ENCODE measurements at places on chromosomes 12 and 14. TPM values are rescaled to one million over a fixed set of nuclear protein-coding genes. Genes with fewer than 3 reads are reported as not detected.

DNA sequence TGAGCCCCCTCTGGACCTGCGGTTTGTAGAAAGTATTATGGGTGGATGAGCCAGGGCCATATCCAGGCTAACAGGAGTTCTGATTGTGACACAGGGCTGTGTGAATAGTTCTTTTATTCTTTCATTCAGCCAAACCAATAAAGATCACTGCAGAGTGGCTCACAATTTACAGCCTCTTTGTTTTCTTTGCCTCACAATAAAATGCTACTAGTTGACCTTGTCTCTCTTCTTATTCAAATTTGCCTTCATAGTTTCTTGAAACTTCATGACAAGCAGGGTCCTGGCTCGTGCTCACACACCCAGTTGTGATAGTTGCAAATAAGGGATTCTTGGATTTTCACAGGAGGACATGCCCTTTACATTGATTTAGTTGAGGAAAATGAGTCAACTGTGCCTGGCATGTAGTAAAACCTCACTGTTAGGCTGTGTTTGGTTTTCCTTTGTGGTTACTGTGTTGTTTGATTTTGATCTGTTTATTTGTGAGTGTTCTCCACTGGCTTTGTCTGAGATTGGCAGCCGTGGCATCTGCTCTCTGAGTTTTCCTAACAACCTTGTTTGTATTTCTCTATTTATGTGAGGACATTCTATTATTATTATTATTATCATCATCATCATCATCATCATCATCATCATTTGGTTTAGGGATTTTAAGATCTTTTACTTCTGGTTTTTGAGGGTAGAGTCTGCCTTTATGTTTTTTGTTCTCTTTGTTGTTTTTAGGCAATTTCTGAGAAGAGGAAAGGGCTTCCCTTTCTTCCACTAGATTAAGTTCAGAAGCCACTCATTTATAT is 2.7 kb upstream of the KRT6B start:
- DNase-seq, result no peak

DNA sequence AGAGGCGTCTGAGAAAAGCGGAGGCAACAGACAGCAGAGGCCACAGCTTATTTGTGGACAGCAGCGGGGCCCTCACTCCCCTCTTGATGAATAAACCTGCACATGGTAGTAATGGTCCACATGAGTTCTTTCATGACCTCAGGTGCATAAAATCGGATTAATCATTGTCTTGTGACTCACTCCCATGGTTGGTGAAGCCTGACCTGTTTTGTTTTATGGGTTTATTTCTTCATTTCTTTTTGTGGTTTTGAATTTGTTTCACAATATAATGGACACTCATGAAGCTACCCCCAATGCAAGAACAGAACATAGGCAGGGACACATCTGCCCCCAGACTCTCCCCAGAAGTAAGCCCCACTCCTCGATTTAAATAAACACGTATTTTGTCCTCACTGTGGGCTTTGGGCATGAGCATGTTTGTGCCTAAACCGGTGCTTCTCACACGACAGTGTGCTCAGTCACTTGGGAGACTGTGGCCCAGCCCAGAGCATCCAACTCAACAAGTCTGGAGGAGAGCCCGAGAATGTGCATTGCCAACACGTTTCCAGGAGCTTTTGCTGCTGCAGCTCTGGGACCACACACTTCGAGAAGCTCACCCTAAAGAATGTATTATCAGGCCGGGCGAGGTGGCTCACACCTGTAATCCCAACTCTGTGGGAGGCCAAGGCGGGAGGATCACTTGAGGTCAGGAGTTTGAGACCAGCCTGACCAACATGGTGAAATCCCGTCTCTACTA is 116.1 kb downstream of the SCARB1 start:
- DNase-seq, result peak; percentile 98

DNA sequence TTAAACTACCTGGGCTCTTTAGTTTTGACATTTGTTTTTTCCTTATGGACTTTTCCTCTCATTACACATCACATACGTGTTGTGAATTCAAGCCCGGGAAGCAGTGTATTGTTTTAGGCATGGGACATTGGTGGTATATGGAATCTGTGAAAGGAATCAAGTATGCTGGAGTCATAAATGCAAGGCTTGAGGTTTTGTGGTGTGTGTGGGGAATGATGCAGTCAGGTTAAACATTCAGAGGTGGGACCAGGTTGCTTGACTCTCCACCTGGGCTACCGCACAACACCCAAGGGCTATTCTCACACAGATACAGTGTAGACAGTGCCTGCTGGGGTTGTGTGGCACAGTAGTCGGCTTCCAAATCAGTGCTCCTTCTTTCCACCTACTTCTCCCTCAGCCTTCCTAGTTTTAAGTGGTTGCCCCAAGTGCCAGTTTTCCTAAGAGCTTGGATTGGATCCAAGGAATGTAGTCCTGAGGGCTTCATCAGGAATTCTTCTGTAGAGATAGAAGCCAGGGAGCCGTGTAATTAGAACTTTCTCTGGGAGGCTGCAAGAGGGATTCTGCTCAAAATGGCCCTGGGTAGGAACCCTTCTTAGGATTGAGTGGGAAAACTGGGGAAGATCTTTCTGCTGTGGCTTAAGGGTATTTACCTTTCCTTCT is 243.7 kb downstream of the C12orf75 start:
- DNase-seq, result peak; percentile 19

DNA sequence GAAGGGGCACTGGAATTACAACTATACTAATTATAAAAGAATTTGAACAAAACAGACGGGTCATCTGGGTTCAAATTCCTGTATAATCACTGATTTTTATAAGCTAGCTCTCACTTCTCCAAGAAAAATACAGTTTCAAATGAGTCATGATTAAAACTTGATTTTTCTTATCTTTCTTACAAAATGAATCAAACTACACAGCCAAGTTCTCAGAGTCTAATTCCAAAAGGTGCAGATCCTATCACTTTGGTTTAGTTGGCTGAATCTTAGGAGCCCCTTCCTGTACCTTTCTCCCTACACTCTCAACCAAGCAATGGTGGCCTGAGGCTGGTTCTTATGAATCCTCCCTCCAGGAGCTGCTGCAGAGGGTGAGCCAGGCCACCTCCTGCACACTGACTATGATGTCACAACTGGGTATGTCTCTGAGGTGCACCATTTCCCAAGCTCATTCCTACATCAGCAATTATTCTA is 43.8 kb upstream of the BMP4 start:
- no peak for DNase-seq

The OR6C75 gene
- total RNA-seq, result not detected

- DNase-seq, result no peak
Observed at GRCh38 chr12:124641591-124641990, 74.2 kb upstream of the NCOR2 start.

The SLCO1C1 gene
- not detected for total RNA-seq

GRCh38 chr12:109860977-109861376 is 19.4 kb downstream of the GLTP start:
- no peak for DNase-seq

GRCh38 chr14:67668559-67668958 is 5.9 kb downstream of the VTI1B start:
- no peak for DNase-seq

Data from kidney epithelial cell (primary cell).